SHP77 treated with DMSO at 0.1 percent for 48 hours (cell line): ENCODE measurements at places on chromosomes 16 and 17.

- no peak for DNase-seq
These were observed 188.8 kb downstream of the IRX3 start for GRCh38 chr16:54097774-54098173.

GRCh38 chr17:71237903-71238538 is 882.8 kb upstream of the SOX9 start:
- DNase-seq: no peak

GRCh38 chr16:67879936-67880335 is 4.7 kb upstream of the NRN1L start:
- DNase-seq: no peak

DNA sequence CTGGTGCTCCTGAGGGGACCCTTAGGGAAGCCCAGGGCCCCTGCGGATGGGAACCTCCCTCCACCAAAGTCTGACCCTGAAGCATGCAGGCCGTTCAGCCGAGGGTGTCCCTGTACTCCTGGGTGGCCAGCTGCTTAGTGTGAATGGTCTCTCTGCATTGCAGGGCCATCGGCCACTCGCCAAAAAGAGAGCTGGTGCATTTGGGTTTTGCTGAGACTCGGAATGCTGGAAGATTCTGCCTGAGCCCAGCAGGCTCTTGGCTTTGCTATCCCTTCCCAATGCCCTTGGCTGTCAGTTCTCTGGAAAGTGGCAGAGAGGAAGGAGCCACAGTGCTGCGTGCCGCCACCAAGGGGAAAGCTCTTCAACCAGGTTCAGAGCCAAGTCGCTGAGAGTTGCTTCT is 2.8 kb downstream of the MEOX1 start:
- no peak for DNase-seq

DNA sequence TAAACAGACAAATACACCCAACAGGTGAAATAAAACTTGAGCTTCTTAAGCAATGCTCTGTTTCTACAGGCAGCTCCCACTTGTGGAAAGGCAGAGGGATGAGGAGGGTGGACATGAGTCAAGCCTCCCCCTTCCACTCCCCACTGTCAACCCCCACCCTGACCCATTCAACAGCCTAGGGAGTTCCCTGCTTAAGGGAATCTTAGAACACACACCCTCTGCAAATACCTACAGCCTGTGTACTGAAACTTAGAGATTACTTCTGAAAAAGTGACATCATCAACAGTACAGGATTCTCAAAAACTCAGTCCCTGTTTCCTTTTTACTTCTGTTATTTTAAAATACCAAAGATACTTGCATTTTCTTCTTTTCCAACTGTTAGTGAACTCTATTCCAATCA is 345.4 kb downstream of the SOX9 start:
- no peak for DNase-seq

DNA sequence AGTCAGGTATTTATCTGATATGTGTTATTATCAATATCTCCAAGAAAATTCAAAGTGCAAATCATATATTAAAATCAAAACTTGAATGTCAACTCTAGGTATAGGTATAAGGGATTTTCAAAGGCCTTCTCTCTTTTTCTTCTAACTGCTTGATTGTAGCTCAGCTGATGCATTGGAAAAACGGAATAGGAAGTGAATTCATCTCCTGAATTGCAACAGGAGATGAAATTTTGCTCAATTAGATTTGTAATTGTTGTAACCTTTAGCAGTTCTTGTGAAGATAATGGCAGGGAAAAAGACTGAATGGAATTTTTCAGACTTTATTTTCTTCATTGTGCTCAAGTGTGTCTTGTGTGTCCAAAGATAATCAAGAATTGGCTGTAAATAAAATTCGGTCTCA is 190.2 kb upstream of the KCNJ16 start:
- no peak for DNase-seq
